ENCODE measurements at places on chromosomes 4 and X.

DNA sequence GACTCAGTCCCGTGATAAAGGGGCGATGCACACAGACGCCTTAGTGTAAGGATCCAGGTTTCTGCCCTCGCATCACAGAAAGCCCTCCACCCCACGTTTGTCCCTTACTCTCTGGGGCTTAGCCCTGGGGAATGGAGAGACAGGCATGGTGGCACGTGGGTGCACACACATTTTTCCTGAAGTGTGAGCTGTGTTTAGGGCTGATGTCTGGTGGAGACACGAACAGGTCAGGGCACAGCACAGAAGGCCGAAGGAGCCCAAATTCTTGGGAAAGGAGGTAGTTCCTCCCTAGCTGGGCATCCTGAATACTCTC, 84.3 kb upstream of the DHRSX start:
- no peak for DNase-seq

DNA sequence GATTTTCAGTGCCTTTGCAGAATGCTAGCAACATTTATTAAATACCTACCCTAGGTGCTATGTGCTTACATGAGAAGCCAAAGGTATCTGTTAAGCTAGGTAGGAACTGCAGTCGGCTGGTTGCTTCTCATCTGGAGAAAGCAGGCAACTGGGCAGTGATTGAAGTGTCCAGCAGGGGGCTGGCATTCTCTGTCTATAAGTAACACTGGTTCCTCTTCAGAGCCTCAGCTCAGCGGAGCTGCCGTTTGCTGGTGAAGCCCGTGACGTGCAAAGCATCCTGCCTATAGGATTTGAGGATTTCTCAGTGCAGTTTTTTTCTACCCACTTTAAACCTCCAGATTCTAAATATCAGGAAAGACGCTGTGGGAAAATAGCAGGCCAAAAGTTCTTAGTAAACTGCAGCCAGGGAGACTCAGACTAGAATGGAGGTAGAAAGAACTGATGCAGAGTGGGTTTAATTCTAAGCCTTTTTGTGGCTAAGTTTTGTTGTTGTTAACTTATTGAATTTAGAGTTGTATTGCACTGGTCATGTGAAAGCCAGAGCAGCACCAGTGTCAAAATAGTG, at the start of gene GRPR:
Gene GRPR, plus strand, starts transcription at position 344 of the 565 bp plus-strand sequence. CDS start 389 bp downstream, outside the sequence.
- peak; percentile 19 for DNase-seq

GRCh38 chr4:3026540-3026939, 47.8 kb downstream of the HTT-AS start:
- DNase-seq: no peak

DNA sequence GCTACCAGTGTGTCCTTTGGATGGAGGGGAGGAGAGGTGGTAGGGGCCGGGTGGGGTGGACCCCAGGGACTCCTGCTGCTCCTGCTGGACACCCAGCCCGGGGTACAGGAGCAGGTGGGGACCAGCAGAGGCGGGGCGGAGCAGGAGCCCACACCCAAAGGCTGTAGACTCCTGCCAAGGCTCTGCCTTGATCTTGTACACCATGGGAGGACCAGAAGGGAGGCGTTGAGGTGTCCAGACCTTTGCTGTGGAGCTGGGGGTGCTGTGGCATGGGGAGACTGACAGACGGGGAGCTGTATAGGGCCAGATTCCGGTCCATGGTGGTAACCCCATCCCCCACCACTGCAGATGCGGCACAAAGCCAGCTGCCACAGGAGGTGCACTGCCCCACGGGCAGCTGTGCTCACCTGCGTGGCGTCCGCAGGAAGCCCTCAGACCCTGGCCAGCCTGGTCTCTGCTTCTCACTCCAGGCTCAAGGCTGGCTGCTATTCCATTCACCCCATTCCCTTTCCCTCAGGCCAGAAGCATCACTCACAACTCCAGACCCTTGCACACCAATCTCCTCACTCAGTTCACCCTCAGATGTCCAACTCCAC, 5.0 kb upstream of the SLC26A1 start:
- no peak for DNase-seq

GRCh38 chrX:96147681-96148080, 537.0 kb upstream of the DIAPH2 start:
- DNase-seq: no peak

DNA sequence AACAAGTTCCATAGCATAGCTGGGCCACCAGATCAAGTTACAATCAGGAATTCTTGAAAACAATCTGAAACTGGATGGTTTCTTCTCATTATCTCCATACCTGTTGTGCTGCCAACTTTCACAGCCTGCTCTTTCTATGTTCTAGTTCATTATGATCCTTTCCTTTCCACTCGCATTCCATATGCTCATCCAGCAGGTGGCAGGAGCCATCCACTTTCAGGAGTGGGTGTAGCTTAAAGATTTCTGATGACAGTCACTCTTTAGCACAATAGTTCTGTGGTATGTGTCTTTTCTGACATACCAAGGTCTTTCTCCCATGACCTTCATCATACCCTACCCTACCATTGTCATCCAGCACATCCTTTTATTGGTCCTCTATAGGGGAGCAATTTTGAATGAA, 46.4 kb downstream of the PAGE2 start:
- DNase-seq: no peak

DNA sequence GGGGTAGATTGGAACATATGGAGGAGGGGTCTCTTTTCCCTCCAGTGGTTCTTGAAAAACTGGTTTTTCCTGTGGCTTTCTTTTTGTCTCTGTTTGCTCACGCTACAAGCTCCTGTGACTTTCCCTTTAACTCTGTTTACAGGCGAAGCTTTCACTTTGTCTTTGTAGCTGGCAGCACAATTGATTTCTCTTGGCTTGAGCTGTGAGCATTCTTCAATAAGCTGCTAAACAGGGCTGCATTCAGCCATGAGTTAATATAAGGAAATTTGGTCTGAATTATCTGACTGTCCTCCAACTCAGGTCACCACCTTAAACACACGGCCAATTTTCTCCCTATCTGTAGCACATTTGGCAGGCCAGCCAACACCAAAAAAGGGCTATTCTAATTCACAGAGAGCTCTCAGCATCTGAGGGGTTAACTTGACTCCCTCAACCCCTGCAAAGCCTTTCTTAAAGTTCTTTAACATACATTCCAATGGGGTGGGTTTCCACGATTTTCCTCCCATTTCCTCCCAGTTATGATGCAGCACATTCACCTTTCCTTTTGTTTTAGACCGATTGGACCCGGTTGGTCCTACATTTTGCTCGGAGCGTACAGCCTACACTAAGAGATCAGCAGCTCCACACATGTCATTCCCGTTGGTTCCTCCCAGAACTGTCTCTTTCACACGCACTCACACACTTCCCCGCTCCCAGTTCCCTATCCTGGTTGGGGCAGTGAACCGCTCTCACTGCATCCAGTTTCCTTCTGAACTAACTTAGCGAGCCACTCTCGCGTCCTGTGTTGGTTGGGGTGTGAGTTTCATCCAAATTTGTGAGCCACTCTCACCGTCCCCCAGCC, 45.4 kb downstream of the UGT2A3 start:
- no peak for DNase-seq

Data from effector memory CD4-positive, alpha-beta T cell (primary cell).